ENCODE measurements at places on chromosomes 3 and 15.

- DNase-seq = no peak
Observed at GRCh38 chr15:45534821-45535220, 12.3 kb upstream of the SLC30A4 start.

- no peak for DNase-seq
Observed at GRCh38 chr3:27428446-27428845, 55.7 kb downstream of the SLC4A7 start.

DNA sequence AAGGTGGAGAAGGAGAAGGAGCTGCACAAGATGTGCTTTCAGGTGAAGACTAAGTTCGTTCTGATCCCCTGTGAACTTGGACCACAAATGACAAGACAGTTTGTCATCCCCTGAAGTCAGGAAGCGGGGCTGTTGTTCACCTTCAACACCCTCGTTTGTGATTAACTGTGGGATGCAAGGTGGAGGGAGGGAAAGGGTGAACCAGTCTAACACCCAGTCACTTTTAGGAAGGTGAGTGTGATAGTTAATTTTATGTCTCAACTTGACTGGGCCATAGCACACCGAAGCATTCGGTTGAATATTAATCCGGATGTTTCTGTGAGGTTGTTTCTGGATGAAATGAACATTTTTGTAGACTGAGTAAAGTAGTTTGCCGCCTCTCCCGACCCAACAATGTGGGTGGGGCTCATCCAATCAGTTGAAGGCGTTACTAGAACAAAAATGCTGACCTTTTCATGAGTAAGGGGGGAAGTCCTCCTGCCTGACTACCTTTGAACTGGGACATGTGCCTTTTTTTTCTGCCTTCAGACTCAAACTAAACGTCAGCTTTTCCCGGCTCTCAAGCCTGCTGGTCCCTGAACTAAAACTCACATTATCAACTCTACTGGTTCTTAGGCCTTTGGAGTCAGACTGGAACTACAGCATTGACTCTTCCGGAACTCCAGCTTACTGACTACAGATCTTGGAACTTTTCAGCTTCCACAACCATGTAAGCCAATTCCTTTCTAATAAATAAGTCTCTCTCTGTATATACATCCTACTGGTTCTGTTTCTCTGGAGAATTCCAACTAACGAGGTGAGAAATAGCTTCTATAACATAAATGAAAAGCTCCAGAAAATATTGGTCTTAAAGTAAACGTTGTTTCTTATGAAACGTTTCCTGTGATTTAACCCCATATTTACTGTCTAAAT is 264.0 kb upstream of the SLITRK3 start:
- DNase-seq = no peak

GRCh38 chr15:83170474-83171165 is 37.0 kb downstream of the HDGFL3 start:
- DNase-seq = no peak

GRCh38 chr3:27614592-27614991 is 107.5 kb downstream of the EOMES start:
- DNase-seq = no peak

GRCh38 chr3:12557473-12558100 is 700 bp downstream of the MKRN2 start:
- DNase-seq = no peak

GRCh38 chr15:56124391-56124790 is 119.3 kb downstream of the RFX7 start:
- no peak for DNase-seq

DNA sequence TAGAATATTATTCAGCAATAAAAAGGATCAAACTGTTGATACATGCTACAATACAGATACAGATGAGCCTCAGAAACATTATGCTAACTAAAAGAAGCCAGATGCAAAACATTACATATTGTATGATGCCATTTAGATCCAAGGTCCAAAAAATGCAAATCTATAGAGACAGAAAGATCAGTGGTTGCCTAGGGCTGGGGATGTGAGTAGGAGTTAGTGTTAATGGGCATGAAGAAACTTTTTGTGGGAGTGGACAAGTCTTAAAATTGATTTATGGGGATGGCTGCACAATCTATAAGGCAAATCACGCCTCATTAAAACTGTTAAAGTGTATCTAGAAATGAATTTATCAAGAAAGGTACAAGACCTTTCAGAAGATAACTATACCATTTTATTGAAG is 45.0 kb downstream of the EHHADH start:
- DNase-seq = no peak

DNA sequence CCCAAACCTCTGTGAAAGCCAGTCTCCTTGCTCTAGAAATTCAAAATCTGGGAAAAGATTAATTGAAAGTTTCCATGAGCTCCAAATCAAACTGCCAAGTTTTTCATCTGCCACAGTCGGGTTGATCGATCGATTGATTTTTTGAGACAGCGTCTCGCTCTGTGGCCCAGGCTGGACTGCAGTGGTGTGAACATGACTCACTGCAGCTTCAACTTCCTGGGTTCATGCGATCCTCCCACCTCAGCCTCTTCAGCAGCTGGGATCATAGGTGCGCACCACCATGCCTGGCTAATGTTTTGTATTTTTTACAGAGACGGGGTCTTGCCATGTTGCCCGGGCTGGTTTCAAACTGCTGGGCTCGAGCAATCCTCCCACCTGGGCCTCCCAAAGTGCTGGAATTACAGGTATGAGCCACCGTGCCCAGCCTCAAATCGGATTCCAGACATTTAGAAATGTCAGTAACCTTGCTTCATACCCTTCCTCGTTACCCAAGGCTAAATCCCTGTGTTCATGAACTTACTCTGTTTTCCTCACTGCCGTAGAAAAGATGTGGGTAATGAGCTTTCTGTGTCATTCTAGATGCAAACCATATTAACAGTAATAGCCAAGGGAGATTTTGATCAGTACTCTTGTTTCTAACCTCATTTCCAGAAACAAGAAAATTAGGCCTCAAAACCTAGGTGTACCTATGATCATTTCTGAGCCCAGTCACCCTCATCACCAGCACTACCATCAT is 105.9 kb upstream of the AKAP13 start:
- no peak for DNase-seq

- no peak for DNase-seq
Observed at GRCh38 chr15:40439461-40439959, 1.2 kb upstream of the BAHD1 start.

DNA sequence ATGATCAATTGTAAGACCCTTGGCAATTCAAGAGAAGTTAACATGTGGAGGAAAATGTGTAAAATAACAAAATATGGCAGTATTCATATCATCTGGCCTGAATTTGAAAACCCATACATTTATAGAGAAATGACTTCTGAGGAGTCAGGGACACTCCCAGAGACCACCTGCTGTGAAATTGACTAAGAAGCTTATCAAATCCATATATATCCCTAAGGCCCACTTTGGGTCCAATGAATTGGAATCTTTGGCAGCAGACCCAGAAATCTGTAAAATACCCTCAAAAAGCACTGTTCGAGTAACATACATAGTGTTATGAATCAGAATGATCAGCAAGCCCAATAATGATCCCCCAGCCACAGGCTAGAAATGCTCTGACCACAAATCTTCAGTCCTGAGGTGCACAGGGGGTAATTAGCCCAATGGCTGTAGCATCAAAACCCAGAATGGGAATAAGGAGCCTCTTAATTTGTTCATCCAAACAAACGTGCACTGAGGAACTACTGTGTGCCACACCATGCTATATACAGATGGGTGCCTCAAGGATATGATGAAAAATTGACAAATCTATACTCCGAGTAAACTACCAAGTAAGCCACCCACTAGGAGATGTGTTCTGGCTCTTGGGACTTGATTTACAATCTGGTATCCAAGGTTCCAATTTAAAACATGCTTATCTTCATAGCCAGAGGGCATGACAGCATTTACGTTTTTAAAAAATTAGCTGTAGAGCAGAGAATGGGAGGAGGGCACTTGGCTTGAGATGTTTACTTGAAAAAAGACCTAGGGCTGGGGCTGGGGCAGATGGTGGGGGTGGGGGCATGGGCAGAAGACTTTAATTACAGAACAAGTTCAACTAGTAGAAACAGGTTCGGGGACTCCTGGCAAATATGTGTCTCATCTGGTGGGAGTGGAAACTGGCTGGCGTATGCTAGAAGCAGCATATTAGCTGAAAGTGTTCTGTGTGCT is 9.1 kb upstream of the ARHGEF3 start:
- no peak for DNase-seq

DNA sequence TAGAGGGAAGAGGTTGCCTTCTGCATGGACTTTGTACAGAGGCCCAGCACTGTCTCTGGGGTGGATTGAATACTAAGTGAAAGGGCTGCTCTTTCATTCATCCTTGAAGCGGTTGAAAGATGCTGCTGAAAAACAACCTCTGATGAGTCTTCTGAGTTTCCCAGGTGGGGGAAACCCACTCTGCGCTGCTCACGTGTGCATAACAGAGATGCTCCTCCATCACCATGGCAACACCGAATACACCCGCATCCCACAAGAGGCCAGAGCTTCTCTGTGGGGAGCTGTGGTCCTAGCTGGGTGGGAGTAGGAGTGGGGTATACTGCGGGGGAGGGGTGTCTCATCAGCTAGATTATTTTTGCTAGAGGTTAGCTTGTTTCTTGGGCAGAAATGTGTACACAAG is 6.1 kb upstream of the SYN2 start:
- DNase-seq = no peak

DNA sequence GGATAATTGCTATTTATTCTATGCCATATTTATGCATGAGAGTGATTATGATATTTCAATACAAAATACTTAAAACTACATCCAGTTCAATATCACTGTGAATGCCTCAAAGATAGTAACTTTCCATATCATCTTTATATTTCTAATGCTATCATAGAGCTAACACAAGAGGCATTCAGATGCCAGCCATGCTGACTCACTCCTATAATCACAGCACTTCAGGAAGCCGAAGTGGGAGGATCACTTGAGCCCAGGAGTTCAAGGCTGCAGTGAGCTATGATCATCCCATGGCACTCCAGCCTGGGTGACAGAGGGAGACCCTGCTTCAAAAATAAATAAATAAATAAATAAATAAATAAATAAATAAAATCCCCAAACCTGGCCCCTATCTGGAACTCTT is 498.7 kb downstream of the EPHA3 start:
- no peak for DNase-seq

DNA sequence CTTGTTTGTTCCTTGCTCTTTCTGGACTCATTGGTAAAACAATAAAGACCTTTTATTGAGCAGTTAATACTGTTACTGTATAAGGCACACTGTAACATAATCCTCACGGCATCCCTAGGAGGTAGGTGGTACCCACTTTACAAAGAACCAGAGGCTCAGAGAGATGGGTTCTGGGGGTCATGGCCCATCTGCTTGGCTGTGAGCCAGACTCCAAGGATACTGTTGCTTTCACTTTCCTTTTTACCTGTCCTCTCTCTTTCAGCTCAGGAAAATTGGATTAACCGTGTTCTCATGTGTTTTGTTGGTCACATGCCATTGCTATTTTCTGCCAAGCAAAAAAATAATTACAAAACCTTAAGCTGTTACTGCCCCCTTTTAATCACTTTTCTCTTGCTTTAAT is 34.8 kb upstream of the FILIP1L start:
- no peak for DNase-seq

GRCh38 chr15:74428970-74429780 is 4.6 kb downstream of the SEMA7A start:
- no peak for DNase-seq

- no peak for DNase-seq
Observed at GRCh38 chr3:60215946-60216345, 1035.3 kb downstream of the FHIT start.

All from stimulated activated CD8-positive, alpha-beta memory T cell treated with anti-CD3 and anti-CD28 coated beads, Interleukin-4, amount 100 ng/mL, for 1 hour (primary cell).